Upper lobe of left lung (tissue), 6 donors: ENCODE measurements at places on chromosomes 6 and 20. TPM values are rescaled to one million over a fixed set of nuclear protein-coding genes. Genes with fewer than 3 reads are reported as not detected.

- peak overlapping the region; percentile 95 for H3K27ac ChIP-seq
- no peaks in the 10 kb centered on the region for H3K27me3 ChIP-seq
- no peak overlapping the region for H3K4me3 ChIP-seq
- H3K4me1 ChIP-seq = peaks cover 33% of the 10 kb centered on the region
- no peaks in the 10 kb centered on the region for H3K36me3 ChIP-seq
These were observed 1.7 kb downstream of the APMAP start for GRCh38 chr20:24990810-24991252.

Gene C6orf62
- 116 TPM for total RNA-seq

DNA sequence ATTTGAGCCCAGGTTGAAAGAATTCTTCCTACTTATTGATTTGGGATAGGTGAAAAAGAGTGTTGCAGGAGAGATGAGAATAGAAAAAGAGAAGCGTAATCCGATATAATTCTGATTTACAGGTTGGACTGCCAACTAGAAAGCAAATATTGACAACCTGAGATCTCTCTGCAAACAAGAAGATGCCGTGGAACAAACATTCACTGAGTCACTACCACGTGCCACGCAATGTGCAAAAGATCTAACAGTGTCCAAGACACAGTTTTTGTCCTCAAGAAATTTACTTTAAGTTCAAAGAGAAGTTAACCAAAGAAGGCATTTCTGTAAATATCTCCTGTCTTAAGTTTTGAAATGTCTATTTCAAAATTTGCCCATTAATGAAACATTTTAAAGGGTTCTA lies 578.0 kb upstream of the ARID1B start:
- no peaks in the 10 kb centered on the region for H3K4me1 ChIP-seq
- H3K27ac ChIP-seq = no peak overlapping the region
- H3K4me3 ChIP-seq = no peak overlapping the region
- no peak for DNase-seq
- H3K27me3 ChIP-seq = no peaks in the 10 kb centered on the region

GRCh38 chr6:112202639-112203341 lies 51.6 kb downstream of the LAMA4 start:
- H3K36me3 ChIP-seq = no peaks in the 10 kb centered on the region
- DNase-seq = no peak
- no peaks in the 10 kb centered on the region for H3K27me3 ChIP-seq
- peak overlapping the region; percentile 42 for H3K27ac ChIP-seq
- peaks cover 6% of the 10 kb centered on the region for H3K4me1 ChIP-seq

DNA sequence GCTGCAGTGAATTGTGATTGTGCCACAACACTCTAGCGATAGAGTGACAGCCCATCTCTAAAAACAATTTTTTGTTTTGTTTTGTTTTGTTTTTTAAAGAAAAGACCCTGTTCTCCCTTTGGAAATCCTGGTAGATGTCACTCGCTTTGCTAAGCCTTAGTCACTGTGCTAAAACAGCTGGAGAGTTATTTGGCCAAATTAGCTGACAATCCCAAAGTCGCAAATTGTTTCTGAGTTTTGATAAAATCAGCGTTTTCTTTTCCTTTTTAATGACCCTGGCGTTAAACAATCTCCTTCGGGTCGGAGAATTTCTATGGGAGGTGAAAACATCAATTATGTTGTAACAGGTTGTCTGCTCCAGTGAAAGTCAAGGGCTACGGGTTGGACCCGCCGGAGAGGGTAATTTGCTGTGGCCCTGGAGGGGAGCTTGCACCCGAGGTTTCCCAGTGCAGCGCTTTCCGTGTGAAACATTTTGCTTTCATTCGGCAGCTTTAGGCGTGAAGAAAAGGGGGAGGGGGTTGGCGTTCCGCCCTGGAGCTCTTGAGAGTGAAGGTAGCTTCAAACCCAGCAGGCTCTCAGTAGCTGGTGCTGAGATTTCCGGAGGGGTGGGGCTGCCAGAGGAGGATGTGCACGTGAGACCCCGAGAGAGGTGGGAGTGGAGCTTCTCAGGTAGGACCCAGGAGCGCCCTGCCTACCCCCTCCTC lies 296.6 kb downstream of the PHACTR1 start:
- peaks cover 29% of the 10 kb centered on the region for H3K4me1 ChIP-seq
- no peak overlapping the region for H3K4me3 ChIP-seq
- H3K36me3 ChIP-seq = no peaks in the 10 kb centered on the region
- no peaks in the 10 kb centered on the region for H3K27me3 ChIP-seq
- H3K27ac ChIP-seq = no peak overlapping the region

DNA sequence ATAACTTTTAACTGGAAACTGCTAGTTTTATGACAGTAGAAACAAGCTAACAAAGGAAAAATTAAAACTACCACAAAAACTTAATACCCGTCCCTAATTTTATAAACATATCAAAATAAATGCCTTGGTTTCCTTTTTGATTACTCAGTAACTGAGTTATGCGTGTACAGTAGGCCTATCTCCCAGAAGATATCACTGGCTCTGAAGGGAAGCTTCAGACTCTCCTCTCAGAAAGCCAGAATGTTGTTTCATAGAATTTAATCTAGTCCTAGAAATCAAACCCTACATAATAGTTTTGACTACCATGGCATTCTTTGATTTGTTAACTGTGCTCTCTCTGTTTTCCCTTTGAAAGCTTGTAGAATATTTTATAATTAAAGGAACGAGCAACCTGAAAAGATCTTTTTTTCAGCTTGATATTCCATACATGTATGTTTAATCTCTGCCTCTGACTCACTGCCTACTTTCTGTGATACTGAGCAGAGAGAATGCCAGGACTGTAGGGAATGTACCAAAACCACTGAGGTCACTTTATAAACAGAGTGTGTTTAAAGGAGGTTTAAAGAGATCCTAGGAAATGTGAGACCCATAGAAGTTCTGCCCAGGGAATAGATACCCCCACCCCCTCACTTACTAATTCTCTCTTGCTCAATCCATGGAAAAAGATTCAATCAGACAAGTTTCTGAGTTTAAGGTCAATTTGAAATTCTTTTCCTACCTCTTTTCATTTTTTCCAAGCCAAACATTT lies 311.5 kb downstream of the HDGFL1 start:
- H3K27me3 ChIP-seq = no peaks in the 10 kb centered on the region
- no peak overlapping the region for H3K4me3 ChIP-seq
- H3K4me1 ChIP-seq = no peaks in the 10 kb centered on the region
- no peaks in the 10 kb centered on the region for H3K36me3 ChIP-seq
- H3K27ac ChIP-seq = peak overlapping the region; percentile 24

Gene ROMO1
- 126 TPM for total RNA-seq

Gene GSTA1
- total RNA-seq = 24.1 TPM

- H3K27ac ChIP-seq = no peak overlapping the region
- no peak overlapping the region for H3K4me3 ChIP-seq
- no peaks in the 10 kb centered on the region for H3K36me3 ChIP-seq
- H3K4me1 ChIP-seq = no peaks in the 10 kb centered on the region
- DNase-seq = no peak
These were observed 345.1 kb downstream of the BTBD3 start for GRCh38 chr20:12262747-12263146.

DNA sequence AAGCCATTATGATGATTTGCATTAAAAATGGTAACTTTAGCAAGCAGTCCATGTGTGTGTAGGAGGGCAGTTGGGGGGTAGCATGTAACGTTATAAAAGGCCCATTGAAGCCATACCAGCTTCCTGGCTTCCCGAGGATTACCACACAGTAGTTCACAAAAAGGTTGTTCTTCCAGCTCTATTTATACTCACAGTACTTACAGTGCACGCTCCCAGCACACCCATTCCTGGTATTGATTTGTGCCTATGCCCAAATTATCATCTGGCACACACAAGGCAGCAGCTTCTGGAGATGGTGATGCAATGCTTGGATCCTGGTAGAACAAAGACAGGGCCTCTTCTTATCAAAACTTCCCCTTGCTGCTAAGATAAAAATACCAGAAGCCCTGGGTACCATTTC lies 436.8 kb downstream of the HAO1 start:
- no peaks in the 10 kb centered on the region for H3K36me3 ChIP-seq
- H3K4me3 ChIP-seq = no peak overlapping the region
- no peaks in the 10 kb centered on the region for H3K27me3 ChIP-seq
- DNase-seq = no peak
- H3K4me1 ChIP-seq = no peaks in the 10 kb centered on the region

Gene NFYA
- total RNA-seq = 18.6 TPM

Gene TFAP2C
- 9.4 TPM for total RNA-seq
